Thoracic aorta (tissue), 2 donors: ENCODE measurements at places on chromosomes 2 and 18. TPM values are rescaled to one million over a fixed set of nuclear protein-coding genes. Genes with fewer than 3 reads are reported as not detected.

DNA sequence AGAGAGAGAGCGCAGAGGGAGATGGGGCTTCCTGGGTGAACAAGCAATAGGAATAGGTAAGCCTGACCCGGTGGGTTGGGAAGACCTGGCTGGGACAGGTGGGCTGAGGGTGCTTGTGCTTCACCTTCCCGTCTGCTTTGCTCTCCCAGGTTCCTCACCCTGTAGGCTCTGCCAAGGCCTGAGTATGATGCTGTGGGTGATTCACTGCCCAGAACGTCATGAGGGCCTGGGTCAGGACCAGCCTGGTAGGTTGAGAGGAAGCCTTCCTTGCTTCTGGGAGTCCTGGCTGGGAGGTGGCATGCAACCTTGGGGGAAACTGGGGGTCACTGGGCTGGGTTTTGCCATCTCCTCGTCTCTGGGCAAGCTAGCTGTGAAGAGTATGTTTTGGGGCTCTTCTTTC is 220.2 kb upstream of the APCDD1 start:
- no peak for DNase-seq

DNA sequence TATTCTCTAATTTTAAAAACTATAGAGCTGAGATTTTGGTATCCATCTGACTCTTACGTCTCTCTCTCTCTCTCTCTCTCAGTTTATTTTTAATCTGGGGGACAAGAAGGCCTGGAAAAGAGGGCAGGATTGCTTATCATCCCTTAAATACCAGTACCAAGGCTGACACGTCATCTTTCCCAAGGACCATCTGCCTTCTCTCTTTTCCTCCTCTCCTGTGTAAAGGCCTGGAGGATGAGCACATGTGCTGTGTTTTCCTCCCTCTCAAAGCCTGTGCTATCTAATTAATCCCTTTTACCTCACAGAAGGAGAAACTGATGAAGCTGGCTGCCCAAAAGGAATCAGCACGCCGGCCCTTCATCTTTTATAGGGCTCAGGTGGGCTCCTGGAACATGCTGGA is 7.3 kb downstream of the IL37 start:
- no peak for DNase-seq

Gene SGPP2
- total RNA-seq, result not detected

DNA sequence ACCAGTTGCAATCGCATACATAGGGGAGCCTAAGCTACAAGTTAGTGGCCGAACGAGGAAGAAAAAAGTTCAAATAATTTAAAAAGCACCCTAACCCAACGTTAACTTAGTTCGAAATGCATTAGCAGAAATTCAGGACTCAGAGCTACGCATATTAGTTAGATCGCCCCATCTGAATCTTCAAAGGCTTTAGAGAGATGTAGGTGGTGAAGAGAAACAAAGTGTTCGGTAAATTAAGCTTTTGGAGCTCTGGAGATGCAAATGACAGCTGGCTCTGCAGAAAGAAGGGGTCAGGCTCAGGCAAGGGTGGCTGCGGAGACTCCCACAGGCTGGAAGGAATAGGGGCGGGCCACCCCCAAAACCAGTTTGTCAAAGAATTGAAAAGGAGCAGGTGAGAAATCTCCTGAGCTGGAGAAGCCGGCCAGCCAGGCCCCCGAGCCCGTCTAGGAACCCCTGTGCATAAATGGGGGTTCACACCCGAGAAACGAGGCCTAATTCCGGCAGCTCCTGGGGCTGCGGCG is 621 bp downstream of the TXNL1 start:
- DNase-seq, result no peak

Gene EIF2B4
- 55.4 TPM for total RNA-seq

Gene SERPINB5
- total RNA-seq, result 0.41 TPM

DNA sequence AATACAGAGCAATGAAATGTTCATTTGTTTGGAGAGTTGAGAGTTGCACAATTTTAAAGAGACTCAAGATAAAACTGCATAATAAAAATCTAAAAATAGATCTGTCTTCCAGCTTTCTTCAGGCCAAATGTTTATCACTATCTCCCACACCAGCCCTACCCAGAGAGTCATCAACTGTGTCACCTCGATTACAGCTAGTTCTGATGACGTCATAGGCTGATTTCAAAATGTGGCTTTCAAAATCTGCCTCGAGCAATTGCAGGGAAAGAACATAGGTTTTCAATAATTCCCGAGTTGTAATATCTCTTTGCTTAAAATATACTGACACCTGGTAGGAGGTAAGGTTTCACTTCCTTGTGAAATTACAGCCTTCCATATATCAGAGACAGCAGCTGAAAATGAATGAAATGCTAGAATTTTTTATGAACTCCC is 677.6 kb upstream of the ID2 start:
- DNase-seq, result peak; percentile 38

GRCh38 chr2:136351684-136352083 is 233.7 kb upstream of the CXCR4 start:
- DNase-seq, result no peak

Gene CDK15
- 8.3 TPM for total RNA-seq

GRCh38 chr2:98123286-98123685 is 36.3 kb downstream of the VWA3B start:
- no peak for DNase-seq

GRCh38 chr18:51120809-51121596 is 76.5 kb downstream of the MEX3C start:
- DNase-seq, result no peak
